Stimulated activated CD8-positive, alpha-beta memory T cell treated with anti-CD3 and anti-CD28 coated beads, Interleukin-12 subunit alpha, Interleukin-12 subunit beta, amount 100 ng/mL, for 4 hours (primary cell): ENCODE measurements at places on chromosomes 11 and 22.

DNA sequence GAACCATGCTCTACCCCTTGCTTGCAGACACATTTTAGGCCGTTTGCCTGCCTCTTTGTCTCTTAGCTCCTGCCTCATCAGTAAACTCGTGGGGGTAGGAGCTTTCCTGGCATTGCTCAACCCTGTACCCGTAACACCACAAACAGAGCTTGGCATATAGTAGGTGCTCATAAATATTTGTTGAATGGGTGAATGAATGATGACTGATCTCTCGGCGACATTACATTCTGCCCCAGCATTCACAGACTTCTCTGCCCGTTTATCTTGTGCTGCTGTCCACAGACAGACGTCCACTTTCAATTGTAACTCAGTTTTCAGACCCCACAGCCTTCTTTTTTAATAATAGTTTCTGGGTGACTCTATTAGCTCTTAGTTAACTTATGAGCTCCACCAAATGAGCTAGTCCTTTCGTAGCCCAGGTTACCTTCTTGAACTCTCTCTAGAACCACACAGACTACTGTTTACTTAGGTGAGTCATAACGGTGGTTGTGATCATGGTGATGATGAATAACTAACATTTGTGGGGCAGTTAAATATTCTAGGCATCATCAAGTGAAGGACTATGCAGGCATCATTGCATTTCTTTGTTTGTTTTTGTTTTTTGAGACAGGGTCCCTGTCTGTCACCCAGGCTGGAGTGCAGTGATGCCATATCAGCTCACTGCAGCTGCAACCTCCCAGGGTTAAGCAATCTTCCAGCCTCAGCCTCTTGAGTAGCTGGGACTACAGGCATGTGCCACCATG, 188.4 kb downstream of the ADAMTS15 start:
- no peak for DNase-seq

- DNase-seq = no peak
Measured at GRCh38 chr11:64241491-64242374, 838 bp downstream of the FKBP2 start.

GRCh38 chr11:12863605-12864121, 145.5 kb upstream of the RASSF10 start:
- DNase-seq = no peak

- no peak for DNase-seq
Measured at GRCh38 chr22:49215840-49216239, 611.8 kb downstream of the BRD1 start.

GRCh38 chr11:123474994-123475393, 44.9 kb downstream of the GRAMD1B start:
- DNase-seq = no peak

GRCh38 chr22:46969491-46969890, 207.0 kb downstream of the TBC1D22A start:
- DNase-seq = no peak

DNA sequence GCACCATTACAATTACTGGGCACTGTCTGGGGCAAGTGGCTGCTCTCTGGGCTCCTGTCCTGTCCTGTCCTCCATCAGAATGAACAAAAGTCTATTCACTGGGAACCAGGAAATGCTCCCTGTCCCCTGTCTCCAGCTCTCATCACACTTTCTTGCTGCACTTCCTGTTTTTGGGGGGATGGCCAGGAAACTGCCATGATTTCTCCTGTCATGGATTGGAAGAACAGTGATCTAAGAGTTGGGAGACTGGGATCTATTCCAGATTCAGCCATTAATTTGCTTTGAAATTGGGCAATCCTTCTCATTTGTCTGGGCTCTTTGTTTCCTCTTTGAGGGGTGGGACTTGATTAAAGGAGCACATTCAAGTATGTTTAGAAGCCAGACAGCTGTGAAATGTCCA, 61.4 kb upstream of the KIRREL3 start:
- no peak for DNase-seq

- no peak for DNase-seq
Measured at GRCh38 chr11:130415731-130416529, 12.5 kb downstream of the ADAMTS8 start.

DNA sequence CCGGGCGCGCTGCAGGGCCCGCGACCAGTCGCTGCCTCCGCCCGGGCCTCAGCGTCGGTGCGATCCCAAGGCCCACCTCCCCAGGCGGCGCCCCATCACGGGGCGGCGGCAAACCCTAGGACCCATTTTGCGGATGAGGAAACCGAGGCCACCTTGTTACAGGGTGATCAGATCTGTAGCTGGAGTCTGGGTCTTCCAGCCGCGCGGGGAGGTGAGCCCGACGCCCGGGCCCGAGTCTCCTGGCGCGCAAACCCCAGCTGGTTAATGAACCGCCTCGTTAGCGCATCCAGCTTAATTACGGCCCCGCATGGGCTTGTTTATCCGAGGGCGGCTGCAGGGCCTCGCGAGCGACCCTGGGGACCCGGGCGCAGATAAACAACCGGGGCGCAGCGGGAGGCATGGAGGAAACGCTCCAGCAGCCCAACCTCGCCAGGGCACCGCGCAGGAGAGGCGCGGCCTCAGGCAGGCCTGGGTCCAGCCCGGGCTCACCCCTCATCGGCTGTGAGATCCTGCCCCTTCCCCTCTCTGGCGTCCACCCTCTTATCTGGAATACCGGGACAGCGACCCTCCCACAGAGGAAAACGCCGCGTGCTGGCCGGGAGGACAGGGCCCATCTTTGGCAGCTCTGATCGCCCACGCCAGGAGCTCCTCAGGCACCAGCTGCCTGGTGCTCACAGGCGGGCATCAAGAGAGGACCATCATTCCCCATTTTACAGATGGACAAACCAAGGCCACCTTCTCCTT, 14.7 kb downstream of the OTUB1 start:
- no peak for DNase-seq

DNA sequence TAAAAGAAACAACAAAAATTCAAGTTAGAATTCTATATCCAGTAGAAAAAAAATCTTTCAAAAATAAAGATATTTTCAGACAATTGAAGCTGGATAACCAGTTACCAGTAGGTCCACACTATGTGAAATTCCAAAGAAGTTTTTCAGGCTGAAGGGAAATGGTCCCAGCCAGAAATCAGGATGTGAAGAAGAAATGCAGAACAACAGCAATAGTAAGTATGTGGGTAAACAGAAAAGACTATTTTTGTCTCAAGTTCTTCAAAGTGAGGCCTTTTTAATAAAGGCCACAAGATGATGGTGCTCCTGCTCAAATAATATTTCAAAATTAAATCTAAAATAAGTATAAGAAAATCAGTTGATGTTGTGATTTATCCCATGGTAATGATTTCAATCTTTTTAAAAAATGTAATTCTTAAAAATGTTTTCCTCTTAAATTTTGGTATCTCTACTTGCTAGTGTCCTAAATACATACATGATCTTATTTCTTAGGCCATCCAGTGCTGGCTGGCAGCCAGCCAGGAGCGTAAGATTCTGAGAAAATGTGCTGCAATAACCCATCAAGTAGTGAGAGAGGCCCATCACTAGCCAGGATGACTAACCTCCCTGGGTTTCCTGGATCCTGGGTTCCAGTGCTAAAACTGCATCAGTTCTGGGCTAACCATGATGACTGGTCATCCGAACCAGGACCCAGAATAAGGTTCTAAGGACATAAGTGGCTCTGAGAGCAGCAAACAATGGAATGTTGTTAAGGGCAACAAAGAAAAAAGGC, 15.6 kb upstream of the UCP3 start:
- no peak for DNase-seq

GRCh38 chr22:33018232-33018864, 39.8 kb downstream of the SYN3 start:
- no peak for DNase-seq

DNA sequence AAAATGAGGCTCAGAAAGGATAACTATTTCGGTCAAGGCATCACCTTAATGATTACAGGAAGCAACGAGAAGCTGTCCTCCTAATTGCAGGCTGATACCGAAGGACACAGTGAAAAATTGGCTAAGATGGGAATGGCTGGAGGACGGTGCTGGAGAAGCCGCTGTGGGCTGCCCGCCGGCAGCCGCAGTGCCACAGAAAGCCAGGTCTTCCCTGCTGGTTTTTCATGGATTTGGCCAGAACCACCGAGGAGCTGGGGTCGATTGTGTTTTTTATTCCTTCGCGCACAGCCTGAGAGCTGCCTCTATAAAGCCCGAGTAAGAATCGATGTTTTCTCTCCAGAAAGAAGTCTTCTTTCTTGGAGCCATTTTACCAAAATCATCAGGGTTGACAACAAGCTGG, 1484.2 kb downstream of the BRD1 start:
- DNase-seq = no peak

DNA sequence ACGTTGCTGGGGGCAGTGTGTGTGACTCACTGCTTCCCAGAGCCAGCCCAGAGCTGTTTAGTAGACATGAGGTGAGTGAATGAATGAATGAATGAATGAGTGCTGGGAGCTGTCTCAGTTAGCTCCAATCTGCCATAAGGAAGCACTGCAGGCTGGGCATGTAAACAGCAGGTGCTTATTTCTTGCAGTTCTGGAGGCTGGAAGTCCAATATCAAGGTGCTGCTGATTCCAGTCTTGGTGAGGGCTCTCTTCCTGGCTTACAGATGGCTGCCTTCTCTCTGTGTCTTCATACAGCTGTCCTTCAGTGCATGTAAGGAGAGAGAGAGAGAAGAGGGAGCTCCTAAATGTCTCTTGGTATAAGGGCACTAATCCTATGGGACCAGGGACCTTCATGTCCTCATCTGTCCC, 4.1 kb downstream of the C11orf21 start:
- no peak for DNase-seq

DNA sequence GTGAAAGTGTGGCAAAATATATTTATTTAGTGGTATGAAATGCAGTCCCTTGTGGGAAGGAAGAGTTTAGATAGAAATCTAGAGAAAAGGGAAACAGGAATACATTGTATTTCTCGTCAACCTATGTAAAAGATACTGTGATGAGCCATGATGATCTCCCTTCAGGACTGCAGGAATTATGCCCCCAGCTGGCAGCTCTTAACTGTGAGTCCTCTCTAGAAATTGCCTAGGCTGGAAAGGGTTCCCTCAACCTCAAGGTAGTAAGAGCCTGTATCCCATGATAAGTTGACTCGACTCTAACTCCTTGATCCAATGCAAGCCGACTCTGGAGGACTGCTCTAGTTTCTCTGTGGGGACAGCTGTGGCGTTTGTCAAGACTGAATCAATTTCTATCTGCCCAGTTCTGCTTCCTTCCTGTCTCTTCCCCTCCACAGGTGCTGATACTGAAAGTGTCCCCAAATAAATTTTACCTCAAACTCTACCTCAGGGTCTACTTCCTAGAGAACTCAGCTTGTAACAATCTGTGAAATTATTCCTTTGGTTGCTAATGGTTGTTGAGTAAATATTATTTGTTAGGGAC, 897.3 kb downstream of the METTL15 start:
- DNase-seq = no peak

DNA sequence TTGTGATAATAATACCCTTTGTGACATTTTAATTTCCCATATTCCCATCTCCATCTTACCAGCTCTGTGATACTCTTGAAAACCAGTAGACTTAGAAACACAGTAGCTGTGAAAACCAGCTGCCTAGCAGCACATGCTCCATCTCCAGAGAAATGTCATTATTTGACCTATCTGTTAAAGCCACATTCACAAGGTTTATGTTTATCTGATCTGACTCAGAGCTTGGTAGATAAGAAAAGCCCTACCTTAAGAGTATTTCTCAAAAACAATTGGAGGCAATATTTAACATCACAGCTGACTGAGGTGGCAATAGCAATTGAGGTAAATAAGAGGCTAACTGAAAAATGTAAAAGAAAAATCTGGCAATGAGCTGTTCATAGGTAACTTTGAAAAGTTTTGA, 8.1 kb upstream of the ANO3 start:
- DNase-seq = no peak

GRCh38 chr11:46393759-46394158, 2.2 kb upstream of the CHRM4 start:
- DNase-seq = no peak

GRCh38 chr11:1803246-1803645, 31.5 kb upstream of the SYT8 start:
- DNase-seq = no peak

GRCh38 chr22:36916034-36916433, 2.6 kb downstream of the CSF2RB start:
- no peak for DNase-seq

GRCh38 chr22:19523240-19524169, 705 bp downstream of the CLDN5 start:
- no peak for DNase-seq

- no peak for DNase-seq
Measured at GRCh38 chr11:34586488-34587281, 34.2 kb upstream of the EHF start.

GRCh38 chr11:88345408-88345807, 7.9 kb upstream of the CTSC start:
- no peak for DNase-seq

DNA sequence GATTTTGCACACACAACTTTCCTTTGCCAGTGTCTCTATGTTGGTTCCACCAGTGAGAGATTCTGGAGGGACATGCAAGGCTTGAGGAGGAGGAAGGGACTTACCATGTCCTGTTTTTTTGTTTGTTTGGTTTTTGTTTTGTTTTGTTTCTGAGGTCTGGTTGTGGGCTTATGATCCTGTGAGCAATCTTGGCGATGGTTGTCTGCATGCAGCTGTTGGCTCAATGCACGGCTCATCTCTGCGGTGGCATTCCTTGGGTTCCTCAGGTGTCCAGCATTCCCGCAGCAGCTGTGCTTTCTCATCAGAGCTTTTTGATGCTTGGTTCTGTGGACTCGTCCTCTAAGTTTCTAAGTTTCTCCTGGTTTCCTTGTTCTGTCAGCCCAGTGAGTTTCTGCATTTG, 4.8 kb upstream of the NNMT start:
- DNase-seq = no peak

DNA sequence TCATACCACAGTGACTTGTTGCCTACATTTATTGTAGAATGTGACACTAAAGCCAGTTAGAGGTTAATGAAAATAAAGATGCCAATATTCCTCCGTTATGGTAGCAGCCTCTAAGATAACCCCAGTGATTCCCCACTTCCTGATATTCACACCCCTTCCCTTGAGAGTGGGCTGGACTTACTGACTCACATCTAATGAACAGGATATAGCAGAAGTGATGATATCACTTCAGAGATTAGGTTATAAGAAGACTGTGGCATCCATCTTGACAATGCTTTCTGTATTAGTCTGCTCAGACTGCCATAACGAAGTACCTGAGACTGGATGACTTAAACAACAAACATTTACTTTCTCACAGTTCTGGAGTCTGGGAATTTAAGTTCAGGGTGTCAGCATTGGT, 149.6 kb upstream of the MTNR1B start:
- no peak for DNase-seq

- DNase-seq = no peak
Measured at GRCh38 chr22:44312766-44313165, at the start of gene SHISAL1. Gene SHISAL1 (minus strand): TSS chr22:44312951. CDS start chr22:44300945, 12,006 bp downstream.

GRCh38 chr11:33980897-33981296, 70.6 kb upstream of the CAPRIN1 start:
- DNase-seq = no peak

DNA sequence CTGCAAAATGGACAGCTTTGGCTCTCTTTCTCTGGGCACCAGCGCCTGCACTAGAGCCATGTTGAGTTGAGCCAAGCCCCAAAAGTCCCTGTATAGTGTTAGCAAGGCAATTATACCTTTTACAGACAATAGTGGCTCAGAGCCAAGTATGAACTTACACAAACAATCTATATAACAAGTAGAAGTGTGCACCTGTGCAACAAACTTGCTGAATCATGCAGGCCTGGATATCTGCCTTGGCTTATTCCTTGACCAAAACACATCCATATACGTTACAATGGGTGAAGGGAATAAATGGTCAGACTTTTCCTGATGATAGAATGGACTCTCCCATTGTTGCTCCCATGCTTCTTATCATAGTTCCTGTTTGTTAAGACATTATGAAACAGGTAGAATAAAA, 3.8 kb upstream of the OR52I2 start:
- DNase-seq = no peak

GRCh38 chr22:41360126-41360525, 21.6 kb upstream of the TEF start:
- DNase-seq = no peak
